SK-N-SH (cell line): ENCODE measurements at places on chromosomes 12 and 14. TPM values are rescaled to one million over a fixed set of nuclear protein-coding genes. Genes with fewer than 3 reads are reported as not detected.
A peak's percentile ranks its signal among the peaks of the same experiment; 100 is the strongest.

Gene LRRIQ1
- polyA plus RNA-seq: 0.39 and 0.67 TPM in 2 replicates

Gene CEBPE
- polyA plus RNA-seq: not detected in 2 replicates

Gene ERBB3
- 1.4 and 1.5 TPM in 2 replicates for polyA plus RNA-seq

Gene CTSG
- not detected in 2 replicates for polyA plus RNA-seq

Gene NOVA1
- polyA plus RNA-seq: 0.32 and 0.44 TPM in 2 replicates

Gene MRPL52
- 80.8 and 116 TPM in 2 replicates for polyA plus RNA-seq

Gene SLC17A8
- 0.11 TPM in 1 of 2 replicates, not detected in the other for polyA plus RNA-seq

Gene SLC6A13
- 0.05 and 0.11 TPM in 2 replicates for polyA plus RNA-seq

Gene ATN1
- 18.5 and 29.3 TPM in 2 replicates for polyA plus RNA-seq

Gene FSCB
- polyA plus RNA-seq: not detected in 2 replicates

Gene KRT80
- 14.9 and 17.4 TPM in 2 replicates for polyA plus RNA-seq

DNA sequence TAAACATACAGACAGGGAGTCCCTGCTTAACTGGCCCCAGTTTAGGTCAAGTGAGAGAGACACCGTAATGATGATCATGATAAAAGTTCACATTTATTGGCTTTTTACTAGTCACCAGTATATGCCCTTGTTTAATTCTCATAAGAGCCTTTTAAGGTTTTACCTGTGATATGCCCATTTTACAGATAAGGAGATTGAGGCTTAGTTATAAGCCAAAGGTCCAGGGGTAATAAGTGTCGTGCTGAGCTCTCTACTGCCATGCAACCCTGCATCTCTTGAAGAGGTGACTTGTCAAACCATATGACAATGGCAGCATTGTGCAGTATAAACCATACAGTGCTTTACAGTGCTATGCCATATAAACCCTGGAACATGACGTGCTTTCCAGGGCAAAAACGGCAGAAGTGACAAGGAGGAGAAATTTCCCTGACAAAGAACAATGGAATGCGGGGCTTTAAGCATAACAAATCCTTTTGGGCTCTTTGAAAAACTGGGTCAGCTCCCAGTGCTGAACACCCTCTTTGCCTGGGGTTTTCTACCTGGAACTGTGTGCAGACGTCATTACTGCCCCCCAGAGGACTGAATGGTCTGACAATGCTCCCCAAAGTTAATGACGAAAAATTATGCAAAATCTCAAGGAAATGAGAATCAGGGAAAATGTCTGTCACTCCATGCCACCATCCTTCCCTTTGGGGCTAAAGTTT lies 59.7 kb upstream of the C14orf132 start:
- DNase-seq: peak; percentile 44

DNA sequence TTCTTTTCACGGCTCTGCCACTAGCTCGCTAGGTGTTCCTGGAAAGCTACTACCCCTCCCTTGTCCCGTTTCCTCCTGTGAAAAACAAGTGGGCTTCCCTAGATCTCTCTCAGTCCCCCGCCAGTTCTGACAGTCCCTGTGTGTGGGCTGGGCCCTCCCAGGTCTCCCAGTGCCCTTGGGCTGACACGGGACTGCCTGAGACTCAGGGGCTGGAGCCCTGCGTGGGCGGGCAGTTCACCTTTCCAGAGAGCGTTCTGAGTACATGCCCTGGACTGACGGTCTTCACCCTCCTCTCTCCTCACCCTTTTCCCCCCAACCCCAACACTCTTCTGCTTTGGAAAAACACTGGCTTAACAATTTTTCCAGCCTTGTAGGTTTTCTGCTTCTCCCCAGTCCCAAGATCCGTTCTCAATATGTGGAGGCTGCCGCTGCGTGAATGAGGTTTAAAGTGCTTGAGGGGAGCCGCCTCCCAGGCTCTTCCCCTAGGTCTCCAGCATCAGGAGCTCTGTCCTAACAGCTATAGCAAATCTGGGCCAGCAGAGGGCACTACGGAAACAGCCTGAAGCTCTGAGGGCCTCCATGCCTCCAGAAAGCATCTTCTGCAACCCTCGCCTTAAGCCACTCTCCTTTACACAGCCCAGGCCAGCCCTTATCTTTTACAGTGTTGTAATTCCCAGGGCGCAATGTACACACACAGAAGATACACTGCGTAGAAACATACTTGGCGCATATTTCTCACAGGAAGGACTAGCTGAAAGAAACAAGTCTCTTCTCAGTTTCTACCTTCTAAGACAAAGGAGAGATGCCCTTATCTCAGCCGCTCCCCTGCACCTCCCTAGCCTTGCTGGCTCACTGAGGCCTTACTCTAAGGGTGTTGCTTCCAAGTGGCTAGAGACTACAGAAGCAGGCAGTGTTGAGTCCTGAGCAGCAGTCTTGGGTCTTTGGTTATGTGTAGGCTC lies 10.4 kb upstream of the DCD start:
- DNase-seq: peak; percentile 38

- DNase-seq: no peak
These were observed 50.6 kb downstream of the WDHD1 start for GRCh38 chr14:54976316-54976715.

- DNase-seq: no peak
These were observed 2.1 kb downstream of the LDHB start for GRCh38 chr12:21655591-21655990.

DNA sequence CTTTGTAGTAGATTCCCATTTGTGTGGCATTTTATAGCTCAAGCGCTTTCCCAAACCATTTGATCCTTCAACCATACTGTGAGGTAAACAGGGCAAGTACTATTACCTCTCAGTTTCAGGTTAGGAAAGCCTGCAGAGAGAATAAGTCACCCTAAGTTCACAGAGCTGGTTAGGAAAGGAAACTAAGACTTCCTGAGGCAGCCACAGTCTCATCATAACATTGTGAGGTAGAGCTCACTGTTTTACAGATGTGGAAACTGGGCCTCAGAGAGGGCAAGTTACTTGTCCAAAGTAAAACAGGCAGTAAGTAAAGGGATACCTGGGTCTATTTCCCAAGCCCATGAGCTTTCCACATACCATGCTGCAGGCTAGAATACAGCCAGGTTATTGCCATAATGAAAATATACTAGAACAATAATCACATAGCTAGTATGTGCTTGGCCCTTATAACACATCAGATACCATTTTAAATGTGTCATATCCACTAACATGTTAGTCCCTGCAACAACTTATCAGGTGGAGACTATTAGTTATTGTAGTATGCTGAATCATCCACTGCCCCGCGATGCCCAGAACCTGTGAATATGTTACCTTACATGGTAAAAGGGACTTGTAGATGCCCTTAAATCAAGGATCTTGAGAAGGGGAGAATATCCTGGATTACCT lies 150.9 kb upstream of the GRIP1 start:
- DNase-seq: no peak

DNA sequence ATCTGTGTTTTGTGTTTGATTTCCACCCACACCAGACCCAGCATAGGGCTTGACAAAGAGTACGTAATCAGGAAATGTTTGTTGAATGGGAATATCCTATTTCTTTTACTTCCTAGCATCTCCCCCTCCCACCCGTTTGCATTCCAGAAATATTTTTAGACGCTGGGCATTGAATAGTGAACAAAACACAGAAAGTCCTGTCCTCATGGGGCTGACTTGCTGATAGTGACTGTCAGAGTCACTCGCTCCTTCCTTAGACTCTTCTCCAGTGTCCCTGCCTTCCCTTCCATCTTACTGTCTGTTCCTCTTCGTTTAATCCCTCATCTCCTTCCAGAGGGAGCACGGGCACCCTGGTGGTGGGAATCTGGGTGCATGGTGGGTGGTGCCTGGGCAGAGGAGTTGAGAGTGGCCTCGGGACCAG lies 53.6 kb downstream of the SLC25A47 start:
- no peak for DNase-seq

- DNase-seq: no peak
These were observed 45.4 kb upstream of the GZMB start for GRCh38 chr14:24679248-24679961.

DNA sequence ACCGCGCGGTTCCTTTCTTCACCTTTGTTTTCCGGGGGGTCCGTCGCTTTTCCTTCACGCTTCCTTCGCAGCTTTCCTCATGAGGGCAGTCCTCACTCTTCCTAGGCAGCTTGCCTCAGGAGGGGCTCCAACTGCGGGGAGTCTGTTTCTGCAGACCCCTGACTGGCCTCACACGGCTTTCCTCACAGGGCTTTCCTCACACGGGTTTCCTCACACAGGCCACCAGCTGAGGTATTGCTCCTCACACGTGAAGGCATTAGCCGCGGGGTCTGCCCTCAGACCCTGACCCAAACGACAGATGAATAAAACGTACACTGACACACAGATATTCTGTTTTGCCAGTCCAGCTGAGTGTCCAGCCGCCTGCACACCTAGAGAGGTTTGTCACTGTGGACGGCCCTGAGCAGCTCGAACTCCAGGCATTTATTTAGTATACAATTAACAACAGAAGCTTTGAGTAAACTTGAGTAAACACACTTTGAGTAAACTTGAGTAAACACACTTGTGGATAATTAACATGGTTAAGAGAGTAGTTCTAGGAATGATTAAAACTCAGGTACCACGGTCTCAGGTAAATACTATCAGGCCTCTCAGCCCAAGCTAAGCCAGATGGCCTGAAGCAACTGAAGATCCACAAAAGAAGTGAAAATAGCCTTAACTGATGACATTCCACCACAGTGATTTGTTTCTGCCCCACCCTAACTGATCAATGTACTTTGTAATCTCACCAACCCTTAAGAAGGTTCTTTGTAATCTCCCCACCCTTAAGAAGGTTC lies 16.1 kb upstream of the LYZ start:
- no peak for DNase-seq

DNA sequence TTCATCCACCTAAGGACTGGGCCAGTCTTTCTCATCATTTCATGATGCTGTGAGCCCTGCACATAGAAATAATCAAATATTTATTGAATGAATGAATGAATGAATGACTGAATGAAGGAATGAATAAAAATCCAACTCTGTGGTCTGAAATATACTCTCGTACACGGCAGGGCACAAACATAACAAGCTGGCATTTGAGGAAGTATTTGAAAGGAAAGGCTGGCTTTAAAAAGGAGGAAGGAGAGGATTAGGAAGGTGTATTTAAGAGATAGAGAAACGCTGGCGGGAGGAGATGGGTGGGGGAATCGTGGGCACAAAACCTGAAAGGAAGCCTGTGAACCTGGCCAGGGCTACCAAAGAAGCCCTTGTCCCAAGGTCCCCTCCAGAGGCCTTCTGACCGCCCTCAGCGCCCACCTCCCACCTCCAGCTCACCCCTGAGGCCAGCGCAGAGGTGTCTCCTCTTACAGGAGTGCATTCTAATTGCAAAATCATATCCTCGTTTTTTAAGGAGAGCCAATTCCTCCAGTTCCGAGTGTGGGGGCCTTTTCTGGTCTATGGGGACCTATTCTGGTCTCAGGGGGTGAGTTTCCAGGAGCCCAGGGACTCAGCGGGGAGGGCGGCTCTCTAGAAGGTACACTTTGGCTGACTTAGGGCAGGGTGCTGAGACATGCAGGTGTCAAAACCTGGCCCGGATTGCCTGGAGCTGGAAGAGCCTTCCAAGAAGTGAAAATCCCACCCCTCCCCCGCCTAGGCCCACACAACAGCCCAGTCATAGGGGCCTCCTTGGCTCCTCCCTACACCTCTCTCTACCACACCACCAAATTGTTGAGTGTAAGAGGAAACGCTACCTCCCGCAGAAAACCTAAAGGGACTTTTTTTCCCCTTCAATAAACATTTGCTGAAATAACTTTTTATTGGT lies 8.7 kb upstream of the JDP2 start:
- DNase-seq: no peak

GRCh38 chr12:124751654-124752355 lies 111.9 kb downstream of the SCARB1 start:
- DNase-seq: no peak

GRCh38 chr12:39372929-39373328 lies 70.0 kb downstream of the KIF21A start:
- DNase-seq: no peak

DNA sequence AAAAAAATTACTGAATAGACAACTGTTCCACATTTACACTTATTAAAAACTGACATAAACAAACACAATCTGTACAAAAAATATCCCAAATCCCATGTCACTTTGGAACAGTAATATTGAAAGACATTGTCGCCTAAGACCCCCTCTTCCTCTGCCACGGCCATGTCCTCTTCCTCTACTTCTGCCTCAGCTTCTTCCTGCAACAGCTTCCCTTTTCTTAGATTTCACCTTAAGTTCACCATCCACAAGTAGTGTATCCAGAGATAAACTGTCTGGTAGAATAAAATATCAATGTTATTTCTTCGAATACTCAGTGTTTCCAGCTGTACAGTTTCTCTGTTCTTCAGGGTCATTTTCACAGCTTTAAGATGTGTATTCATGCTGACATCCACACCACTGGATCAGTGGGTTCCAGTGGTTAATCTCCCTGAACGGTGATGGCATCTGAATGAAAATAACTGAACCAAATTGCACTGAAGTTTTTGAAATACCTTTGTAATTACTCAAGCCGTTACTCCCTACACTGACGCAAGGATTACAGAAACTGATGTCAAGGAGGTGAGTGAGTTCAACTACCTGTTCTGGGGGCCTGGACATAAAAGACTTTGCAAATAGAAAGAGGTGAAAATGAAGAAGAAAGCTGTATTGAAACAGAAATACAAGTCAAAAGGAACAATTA lies 208.5 kb downstream of the C12orf50 start:
- no peak for DNase-seq

DNA sequence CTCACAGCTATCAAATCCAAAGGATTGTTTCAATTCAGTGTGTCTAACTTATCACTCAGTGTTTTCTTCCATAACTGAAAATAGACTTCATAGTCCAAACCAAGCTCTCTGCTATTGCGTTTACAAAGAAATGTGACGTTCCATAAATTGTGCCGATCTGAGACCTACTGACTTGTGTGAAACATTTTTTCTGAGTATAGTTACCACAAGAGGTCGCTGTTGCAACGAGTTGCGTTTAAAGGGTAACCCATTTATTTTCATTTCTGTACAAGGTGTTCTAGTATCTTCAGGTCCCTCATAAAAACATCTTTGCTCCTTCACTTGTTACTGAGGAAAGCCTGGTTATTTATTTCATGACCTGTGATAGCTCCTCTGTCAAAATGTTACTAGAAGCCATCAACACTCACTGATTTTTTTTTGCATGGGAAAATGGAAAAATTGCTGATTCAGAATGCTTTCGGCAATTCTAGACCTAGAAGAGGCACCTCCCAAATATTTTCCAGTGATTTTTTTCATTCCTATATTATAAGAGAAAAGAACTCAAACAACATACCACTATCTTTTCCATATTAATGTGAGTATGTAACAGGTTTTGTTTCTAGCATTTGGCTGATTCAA lies 60.9 kb upstream of the OR4E1 start:
- DNase-seq: peak; percentile 31

DNA sequence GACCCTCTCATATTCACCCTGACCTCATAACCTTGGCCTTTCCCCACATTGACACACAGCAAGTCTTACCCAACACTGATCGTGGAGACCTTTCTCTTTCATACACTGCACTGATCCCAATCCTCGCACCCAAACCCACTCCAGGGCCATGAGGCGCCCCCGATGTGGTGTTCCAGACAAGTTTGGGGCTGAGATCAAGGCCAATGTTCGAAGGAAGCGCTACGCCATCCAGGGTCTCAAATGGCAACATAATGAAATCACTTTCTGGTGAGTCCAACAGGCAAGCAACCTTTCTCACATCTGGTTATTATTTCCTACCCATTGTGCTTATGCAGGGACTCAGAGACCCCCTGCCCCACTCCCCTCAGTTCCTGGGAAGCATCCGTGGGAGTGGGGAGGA lies 5.4 kb downstream of the MMP14 start:
- DNase-seq: no peak
